ENCODE measurements at places on chromosomes 5 and 9.

DNA sequence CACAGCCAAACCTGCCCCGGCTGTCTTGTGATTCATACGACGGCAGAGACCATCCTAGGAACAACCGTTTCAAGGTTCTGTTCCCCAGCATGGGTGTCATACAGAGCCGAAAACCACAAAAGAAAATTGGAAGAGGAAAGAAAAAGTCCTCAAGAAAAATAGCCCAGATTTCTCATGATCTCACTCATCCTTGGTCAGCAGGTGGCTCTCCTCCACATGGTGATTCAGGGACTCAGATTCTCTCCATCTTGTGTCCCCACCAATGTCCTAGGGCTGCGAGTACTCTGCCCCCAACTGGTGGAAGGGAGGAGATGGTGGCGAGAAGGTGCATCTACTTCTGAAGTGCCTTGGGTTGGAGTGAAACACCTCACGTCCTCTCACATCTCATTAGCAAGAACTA, 25.6 kb downstream of the PDZD2 start:
- peak; percentile 31 for DNase-seq

- no peak for DNase-seq
Observed at GRCh38 chr5:143083006-143083405, 312.8 kb downstream of the ARHGAP26 start.

DNA sequence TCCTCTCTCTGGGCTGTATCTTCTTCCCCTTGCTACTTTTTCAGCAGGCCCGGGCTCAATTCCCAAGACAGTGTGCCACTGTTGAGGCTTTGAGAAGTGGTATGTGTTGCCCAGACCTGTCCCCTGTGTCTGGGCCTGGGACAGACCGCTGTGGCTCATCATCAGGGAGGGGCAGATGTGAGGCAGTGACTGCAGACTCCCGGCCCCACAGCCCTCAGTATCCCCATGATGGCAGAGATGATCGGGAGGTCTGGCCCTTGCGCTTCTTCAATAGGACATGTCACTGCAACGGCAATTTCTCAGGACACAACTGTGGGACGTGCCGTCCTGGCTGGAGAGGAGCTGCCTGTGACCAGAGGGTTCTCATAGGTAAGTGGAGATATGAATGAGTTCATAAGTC, 828 bp downstream of the TYRP1 start:
- no peak for DNase-seq

GRCh38 chr5:64834611-64835010, 65.9 kb downstream of the CWC27 start:
- DNase-seq, result no peak

DNA sequence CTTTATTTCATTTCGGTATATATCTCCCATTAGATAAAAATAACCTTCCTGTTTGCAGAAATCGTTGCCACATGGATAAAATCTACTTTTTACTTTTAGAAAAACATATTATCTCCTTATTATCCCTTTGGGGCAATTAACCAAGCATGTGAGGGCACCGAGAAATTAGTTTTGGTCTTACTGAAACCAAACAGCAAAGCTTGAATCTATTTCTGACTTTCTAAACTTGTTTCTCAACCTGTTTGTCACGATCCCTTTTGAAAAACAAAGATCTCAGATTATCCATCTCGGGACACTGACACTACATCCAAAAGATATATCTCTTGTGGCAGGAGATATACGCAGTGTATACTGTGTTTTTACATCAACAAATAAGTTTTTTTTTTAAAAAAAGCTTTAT, 2.3 kb downstream of the TUT7 start:
- no peak for DNase-seq

- DNase-seq, result no peak
Observed at GRCh38 chr9:97480174-97480573, 21.3 kb upstream of the TMOD1 start.

DNA sequence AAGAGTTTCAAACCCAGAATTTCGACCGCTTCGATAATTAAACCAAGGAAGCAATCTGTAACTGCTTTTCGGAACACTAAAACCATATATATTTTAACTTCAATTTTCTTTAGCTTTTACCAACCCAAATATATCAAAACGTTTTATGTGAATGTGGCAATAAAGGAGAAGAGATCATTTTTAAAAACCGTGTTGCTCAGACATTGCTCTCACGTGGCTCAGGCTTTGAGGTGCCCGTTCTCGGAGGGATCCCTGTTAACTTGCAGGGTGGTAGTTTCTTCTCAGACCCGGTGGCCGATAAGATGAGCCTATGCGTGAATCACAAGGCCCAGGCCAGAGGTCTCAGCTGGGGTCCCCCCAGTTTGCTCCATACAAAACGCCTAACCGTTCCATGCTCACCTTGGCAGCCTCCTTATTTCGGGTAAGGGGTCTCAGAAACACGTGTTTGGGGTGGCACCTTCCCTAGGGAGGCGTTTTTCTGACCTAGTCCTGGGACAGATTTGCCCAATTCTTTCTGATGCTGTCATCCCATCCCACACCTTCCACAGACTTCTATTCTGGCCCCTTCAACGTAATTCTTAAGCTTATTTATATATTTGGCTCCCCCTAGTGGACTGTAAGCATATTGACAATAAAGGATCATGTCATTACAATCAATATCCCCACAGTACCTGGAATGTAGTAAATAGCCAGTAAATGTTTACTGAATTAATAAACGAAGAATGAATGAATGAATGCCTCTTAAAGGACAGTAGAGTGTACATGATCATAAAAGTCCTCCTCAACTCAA, 48.1 kb downstream of the THBS4 start:
- peak; percentile 40 for DNase-seq

DNA sequence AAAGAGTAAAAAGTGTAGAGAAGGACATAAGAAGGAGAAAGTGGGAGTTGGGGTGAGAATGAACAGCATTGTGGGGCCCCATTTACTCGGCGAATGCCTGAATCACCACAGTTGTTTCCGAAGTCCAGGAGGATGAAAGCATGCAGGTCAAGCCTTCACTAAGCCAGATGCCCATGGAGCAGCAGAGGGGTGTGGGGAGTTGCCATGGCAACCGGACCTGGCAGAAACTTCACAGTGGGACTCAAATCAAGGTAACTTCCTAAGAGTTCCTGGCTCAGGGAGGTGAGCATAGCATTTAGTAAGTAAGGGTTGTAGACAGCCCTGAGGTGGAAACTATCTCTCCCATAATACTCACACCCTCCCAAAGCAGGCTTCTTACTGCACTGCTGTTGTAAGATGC, 357.1 kb downstream of the TRIM32 start:
- no peak for DNase-seq

GRCh38 chr5:143249851-143250250, 153.6 kb downstream of the NR3C1 start:
- no peak for DNase-seq

- no peak for DNase-seq
Observed at GRCh38 chr9:97524424-97524823, 23.0 kb downstream of the TMOD1 start.

DNA sequence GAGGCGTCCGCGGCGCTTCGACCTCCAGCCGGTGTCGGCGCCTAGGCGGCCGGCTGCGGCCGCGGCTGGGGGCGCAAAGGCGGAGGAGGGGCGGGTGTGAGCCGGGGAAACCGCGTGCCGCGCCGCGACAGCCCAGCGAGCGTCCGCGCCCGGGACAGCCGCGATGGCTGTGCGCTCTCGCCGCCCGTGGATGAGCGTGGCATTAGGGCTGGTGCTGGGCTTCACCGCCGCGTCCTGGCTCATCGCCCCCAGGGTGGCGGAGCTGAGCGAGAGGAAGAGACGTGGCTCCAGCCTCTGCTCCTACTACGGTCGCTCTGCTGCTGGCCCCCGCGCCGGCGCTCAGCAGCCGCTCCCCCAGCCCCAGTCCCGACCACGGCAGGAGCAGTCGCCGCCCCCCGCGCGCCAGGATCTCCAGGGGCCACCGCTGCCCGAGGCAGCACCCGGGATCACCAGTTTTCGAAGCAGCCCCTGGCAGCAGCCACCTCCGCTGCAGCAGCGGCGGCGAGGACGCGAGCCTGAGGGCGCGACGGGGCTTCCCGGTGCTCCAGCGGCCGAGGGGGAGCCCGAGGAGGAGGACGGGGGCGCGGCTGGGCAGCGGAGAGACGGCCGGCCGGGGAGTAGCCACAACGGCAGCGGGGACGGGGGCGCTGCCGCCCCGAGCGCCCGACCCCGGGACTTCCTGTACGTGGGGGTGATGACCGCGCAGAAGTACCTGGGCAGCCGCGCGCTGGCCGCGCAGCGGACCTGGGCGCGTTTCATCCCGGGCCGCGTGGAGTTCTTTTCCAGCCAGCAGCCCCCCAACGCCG, 605 bp downstream of the CHSY3 start:
- DNase-seq, result no peak

- DNase-seq, result peak; percentile 79
Observed at GRCh38 chr9:78121488-78121887, 89.9 kb upstream of the GNAQ start.

DNA sequence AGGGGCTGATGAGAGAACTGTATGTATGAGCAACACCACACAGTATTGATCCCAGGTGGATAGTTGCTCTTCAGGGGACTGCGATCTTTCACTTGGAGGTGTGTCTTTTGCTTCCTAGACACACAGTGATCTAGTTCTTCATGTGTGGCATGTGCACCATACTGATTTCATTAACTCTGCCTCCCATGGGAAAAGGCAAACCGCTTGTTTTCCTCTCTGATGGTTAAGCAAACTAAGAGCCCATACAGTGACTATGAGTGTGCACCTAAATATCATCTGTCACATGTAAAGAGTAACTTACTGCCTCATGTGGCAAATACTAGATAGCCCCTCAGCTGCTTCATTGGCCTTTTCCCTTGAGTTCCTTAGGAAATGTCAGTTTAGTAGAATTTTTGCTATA, 147.3 kb downstream of the TLE4 start:
- DNase-seq, result no peak
